Fibroblast of lung (primary cell): ENCODE measurements at places on chromosomes 11 and 22. TPM values are rescaled to one million over a fixed set of nuclear protein-coding genes. Genes with fewer than 3 reads are reported as not detected.
A peak's percentile ranks its signal among the peaks of the same experiment; 100 is the strongest.

The BTBD18 gene
- not detected in 2 replicates for total RNA-seq

The FOLR3 gene
- total RNA-seq = 0.26 and 0.99 TPM in 2 replicates

DNA sequence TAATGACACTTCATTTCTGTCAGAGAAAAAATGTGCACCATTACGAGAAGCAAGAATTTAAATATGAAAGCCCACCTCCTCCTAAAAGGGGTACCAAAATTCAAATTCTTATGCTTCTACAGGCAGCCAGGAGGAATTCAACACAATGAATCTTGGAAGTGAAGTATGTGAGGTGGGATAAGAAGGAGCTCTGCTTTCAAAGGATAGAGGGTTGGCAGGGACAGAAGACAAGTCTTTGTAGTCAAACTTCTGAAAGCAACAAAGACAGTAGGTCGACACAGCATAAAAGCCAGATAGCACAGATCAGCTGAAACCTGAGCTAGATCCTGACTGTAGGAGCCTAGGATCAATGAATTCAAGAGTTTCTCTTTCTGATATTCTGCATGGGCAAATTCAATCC is 17.4 kb downstream of the NARS2 start:
- peaks cover 8% of the 10 kb centered on the region for H3K4me1 ChIP-seq
- H3K27me3 ChIP-seq = no peaks in the 10 kb centered on the region
- no peak overlapping the region for H3K4me3 ChIP-seq
- no peak for DNase-seq

- peak overlapping the region; percentile 26 for H3K27ac ChIP-seq
- peak; percentile 22 for DNase-seq
- no peaks in the 10 kb centered on the region for H3K27me3 ChIP-seq
- H3K36me3 ChIP-seq = peaks cover 2% of the 10 kb centered on the region
Observed at GRCh38 chr11:1308743-1309497, 512 bp downstream of the TOLLIP start.

DNA sequence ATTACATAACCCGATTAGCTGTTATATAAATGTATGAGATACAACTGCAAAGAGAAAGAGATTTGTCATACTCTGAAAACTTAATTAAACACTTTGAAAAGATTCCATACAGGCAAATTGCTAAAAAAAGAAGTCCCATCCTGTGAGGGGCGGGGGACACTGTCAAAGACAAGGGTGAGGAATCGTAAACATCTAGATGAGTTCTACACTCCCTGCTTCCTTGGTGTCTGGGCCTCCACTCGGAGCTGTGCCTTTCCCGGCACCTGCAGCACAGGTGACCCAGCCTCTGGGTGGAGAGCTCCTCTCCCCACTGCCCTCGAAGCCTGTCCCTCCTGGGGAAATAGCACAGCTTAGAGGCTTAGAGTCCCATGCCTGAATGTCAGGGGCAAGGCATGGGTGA is 69.2 kb upstream of the CRYBB3 start:
- H3K4me3 ChIP-seq = no peak overlapping the region
- H3K27ac ChIP-seq = no peak overlapping the region
- H3K4me1 ChIP-seq = no peaks in the 10 kb centered on the region
- no peak for DNase-seq
- H3K36me3 ChIP-seq = no peaks in the 10 kb centered on the region
- H3K27me3 ChIP-seq = no peaks in the 10 kb centered on the region

The APOL4 gene
- total RNA-seq = 2.0 and 2.1 TPM in 2 replicates

- H3K4me3 ChIP-seq = no peak overlapping the region
- H3K36me3 ChIP-seq = no peaks in the 10 kb centered on the region
- H3K27me3 ChIP-seq = no peaks in the 10 kb centered on the region
- DNase-seq = no peak
- H3K27ac ChIP-seq = no peak overlapping the region
Observed at GRCh38 chr22:25557218-25557617, 7.3 kb upstream of the GRK3 start.

GRCh38 chr22:42277988-42278776 is 7.7 kb upstream of the TCF20 start:
- DNase-seq = peak; percentile 11
- H3K27me3 ChIP-seq = peaks cover 25% of the 10 kb centered on the region
- H3K27ac ChIP-seq = no peak overlapping the region
- no peaks in the 10 kb centered on the region for H3K4me1 ChIP-seq

DNA sequence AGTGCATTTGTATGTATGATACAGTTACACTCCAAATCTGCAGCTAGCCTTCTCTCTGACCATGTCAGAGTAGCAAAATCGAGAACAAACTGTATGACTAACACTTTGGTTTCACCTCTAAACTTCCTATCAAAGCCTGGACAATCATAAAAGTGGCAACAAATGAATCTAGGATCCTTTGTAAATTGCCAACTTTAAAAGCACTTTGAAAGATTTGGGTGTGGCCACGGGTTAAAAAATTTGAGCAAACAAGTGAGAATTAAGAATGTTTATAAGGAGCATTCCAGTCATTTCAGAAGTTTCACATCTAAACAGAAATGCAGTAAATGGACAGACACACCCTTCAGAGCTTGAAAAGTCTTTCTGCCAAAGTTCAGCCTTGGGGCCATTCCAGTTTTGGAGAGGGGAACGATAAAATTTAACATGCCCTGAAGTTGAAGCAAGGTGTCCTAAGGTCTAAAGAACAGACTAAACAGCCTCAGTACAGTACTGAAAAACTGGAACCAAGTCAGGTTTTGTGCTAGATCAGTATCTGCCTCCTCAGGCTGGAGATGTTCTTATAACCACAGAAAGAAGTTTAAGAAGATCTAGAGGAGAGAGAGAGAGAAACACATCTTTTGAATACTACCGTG is 181.9 kb upstream of the BDNF start:
- H3K27me3 ChIP-seq = no peaks in the 10 kb centered on the region
- H3K4me1 ChIP-seq = peaks cover 2% of the 10 kb centered on the region
- no peak overlapping the region for H3K4me3 ChIP-seq
- H3K36me3 ChIP-seq = no peaks in the 10 kb centered on the region
- no peak overlapping the region for H3K27ac ChIP-seq

The SAA1 gene
- total RNA-seq = not detected in 2 replicates
